ENCODE measurements at places on chromosomes 2 and 18.
A peak's percentile ranks its signal among the peaks of the same experiment; 100 is the strongest.

- DNase-seq = no peak
Measured at GRCh38 chr18:8657873-8658470, 47.4 kb upstream of the MTCL1 start.

- no peak for DNase-seq
Measured at GRCh38 chr2:203648273-203648672, 58.2 kb upstream of the CD28 start.

- DNase-seq = peak; percentile 57
Measured at GRCh38 chr2:55133467-55134315, 83.4 kb upstream of the RTN4 start.

DNA sequence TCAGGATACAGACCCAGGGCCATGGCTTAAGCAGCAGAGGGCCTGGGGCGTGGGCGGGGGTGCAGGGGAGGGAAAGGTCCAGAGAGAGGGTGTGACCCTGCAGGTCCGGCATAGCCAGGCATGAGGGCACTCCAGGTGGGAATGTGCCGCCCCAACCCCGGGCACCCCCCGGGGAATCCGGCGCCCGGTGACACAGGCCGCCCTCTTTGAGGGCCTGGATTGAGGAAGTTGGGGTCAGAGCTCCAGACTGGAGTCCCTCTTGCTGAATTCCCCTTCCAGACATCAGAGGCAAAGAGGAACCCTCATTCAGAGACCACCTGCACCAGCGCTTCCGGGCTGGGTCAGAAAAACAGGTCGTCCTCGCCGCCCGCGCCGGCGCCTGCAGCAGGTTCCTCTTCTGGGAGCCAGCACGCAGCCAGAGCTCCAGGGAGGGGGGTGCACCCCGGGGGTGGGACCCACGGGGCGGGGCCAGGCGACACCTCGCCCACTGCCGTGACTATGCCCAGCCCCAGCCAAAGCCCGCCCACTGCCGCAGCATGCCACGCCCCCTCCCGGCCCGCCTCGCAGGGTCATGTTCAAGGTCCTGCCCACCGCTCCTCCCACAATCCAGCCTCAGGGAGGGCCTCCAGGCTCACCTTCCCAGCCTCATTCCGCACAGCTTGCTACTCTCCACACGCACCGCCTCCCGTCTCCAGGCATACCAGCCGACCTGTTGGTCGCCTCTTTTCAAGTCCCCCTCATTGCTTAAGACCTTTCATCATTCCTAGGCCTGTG, 98.3 kb upstream of the ID2 start:
- no peak for DNase-seq

DNA sequence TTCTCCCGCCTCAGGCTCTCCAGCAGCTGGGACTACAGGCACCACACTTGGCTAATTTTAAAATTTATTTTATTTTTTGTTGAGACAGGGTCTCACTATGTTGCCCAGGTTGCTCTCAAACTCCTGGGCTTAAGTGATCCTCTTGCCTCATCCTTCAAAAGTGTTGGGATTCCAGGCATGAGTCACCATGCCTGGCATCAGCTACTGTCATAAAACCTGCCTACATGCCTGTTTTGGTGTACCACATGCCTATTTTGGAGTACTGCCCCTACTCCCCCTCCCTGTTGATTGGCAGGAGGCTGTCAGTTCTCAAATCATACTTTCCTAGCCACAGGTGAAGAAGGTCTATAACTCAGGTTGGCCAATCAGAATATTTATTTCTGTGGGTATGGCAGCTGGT, 64.0 kb downstream of the CHST9 start:
- no peak for DNase-seq

DNA sequence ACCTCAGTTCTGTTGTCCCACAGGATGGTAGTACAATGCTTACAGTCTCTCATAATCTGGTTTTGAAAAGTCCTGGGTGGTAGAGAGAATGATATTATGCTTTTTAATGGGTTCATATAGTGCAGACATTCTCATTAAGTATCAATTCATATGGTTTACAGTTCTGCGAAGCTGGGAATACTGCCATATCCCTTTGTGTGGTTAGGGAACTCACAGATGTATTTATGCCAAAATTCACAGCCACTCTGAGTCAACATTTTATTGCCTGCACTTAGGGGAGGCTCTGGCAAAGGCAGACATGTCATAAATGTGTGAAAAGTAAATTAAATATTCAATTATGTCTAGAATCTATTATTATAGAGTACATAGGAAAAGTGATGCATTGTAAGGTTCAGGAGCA, 808.2 kb downstream of the SUCLG1 start:
- no peak for DNase-seq

DNA sequence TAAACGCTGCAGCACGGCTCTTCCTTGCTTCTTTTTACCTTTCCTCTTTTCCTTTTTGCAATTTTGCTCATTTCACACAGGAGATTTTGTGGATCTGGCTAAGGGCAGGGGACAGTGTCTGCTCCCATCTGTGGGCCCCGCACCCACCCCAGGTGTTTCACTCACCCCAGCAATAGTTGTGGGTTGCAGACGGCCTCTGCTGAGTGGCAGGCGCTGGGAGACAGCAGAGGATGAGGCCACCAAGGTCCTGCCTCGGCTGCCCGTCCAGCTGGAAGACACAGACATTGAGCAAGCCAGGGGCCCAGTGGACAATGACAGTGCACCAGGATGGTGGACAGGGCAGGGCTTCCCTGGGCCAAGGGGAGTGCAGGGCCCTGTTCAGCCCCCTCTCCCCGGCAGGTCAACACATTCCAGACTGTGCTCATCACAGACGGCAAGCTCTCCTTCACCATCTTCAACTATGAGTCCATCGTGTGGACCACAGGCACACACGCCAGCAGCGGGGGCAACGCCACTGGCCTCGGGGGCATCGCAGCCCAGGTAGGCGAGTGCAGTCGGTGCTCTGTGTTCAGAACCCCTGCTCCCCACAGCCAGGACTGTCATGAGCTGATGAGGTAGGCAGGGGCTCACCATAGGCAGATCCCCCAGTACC, 35.0 kb downstream of the SNED1 start:
- DNase-seq = no peak

DNA sequence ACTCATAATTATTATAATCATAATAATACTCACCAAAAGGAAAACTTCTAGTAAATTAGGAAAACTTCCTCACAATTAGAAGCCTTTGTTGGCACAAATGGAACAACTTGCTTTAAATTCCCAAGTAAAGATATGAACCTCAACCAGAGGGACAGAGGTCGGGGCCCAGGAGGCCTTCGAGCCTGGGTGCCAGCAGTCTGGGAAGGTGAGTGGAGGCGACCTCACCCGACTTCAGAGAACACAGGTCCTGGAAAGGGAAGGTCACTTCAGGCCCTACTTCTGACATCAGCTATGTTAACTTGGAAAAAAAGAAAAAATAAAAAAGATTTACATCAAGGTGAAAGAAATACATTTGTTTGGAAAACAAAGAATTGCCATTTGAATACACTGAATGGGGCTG, 350.0 kb upstream of the MYT1L start:
- DNase-seq = no peak

DNA sequence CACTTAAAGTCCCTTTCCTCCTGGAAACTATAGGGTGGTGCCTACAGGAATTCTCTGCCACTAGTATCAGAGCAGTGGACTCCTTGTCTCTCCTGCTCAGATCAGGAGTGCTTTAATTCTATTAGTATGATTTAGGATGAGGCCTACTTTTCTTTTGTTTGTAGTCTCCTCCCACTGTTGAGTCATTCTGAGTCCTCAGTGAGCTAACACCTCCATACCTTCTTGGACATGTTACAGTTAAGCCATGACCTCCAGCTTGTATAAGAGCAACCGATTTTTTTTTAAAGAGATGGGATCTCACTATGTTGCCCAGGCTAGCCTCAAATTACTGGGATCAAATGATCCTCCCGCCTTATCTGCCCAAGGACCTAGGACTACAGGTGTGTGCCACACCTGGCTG, 48.7 kb upstream of the OTOF start:
- no peak for DNase-seq

- DNase-seq = peak; percentile 80
Measured at GRCh38 chr2:197839327-197839726, 34.9 kb downstream of the PLCL1 start.

DNA sequence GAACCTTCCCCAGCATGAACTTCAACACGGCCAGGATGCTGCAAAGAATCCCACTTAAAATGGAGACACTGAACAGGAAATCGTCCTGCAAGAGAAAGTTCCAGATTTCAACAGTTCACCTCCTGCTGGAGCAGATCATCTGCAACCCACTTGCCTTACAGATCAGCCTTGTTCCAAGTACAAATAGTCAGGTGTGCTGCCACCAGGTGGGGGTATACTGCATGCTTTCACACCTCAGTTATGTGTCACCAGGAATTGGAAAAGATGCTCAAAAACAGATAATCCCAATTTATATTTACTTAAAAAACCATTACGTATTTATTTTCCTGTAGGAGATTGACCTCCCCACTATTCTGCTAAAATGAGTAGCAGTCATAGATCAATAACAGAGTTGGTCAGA, 212.3 kb downstream of the MGAT5 start:
- DNase-seq = peak; percentile 11

DNA sequence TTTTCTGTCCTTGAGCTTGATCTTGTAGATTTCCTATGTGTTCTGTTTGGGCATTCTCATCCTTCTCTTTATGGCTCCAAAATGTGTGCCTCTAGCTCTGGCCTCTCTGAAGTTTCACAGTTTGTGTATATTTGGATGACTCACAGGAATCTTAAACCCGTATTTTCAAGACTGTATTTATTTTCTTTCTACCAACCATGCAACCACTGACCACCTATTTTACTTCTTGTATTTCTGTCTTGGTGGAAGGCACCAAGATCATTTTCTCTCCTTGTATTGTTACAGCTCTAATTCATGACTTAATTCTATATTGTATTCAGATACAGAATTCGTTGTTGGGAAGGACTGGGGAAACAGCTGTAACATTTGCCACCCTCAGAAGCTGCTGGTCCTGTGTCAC, 39.5 kb downstream of the ACSL3 start:
- DNase-seq = no peak

- no peak for DNase-seq
Measured at GRCh38 chr18:48735080-48735676, 196.3 kb downstream of the CTIF start.

DNA sequence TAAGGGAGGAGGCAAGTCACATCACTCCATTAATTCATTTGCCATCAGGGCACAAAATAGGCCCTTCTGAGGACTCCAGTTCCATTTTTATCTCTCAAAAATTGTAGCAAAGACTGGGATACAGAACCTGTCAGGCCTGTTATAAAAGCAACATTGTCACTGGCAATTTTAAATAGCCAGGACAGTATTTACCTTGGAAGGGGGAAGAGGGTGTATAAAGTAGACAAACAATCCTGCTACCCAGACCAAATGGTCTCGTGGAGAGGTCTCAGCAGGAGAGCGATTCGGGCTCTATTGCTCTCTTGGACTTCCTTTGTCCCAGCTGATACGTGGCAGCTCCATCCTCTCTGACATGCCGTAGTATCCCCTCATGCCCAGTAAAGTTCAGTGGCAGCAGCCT, 740.3 kb upstream of the HS6ST1 start:
- no peak for DNase-seq

GRCh38 chr2:239927424-239927981, 97.6 kb downstream of the NDUFA10 start:
- DNase-seq = no peak

- no peak for DNase-seq
Measured at GRCh38 chr2:7661502-7661901, 744.3 kb downstream of the RNF144A start.

- DNase-seq = no peak
Measured at GRCh38 chr2:130823886-130824491, 12.7 kb upstream of the ARHGEF4 start.

- DNase-seq = no peak
Measured at GRCh38 chr2:192571636-192572035, 376.9 kb upstream of the TMEFF2 start.

DNA sequence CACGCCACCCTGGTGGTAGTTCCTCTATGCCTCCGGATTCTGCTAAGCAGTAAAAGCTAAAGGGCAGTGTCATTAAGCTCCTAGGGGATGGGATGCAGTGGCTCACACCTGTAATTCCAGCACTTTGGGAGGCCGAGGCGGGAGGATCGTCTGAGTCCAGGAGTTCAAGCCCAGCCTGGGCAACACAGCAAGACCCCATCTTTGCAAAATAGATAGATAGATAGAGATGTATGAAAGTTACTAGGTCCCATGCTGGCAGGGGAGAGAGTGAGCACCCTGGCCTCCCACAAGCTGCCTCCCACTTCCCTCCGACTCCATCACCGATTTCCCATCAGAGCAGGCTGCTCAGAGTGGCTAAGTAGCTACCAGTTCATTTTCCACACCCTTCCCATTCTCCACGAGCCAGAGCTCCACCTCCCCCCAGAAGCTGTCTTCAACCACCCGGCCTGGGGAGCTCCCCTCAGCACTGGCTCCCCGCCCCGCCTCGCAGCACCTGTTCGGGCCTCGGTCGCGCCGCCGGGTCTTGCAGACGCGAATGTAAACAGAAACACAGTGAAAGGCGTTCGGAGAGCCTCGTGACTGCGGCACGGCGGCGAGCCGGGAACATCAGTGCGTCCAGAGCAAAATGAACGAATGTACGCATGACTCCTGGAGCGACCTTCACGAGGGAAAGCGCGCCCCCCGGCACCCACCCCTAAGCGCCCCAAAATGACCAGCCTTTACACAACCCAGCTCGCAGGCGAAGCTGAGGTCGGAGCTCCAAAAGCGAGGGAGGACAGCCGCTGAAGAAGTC, 598 bp upstream of the CEP68 start:
- DNase-seq = peak; percentile 79

DNA sequence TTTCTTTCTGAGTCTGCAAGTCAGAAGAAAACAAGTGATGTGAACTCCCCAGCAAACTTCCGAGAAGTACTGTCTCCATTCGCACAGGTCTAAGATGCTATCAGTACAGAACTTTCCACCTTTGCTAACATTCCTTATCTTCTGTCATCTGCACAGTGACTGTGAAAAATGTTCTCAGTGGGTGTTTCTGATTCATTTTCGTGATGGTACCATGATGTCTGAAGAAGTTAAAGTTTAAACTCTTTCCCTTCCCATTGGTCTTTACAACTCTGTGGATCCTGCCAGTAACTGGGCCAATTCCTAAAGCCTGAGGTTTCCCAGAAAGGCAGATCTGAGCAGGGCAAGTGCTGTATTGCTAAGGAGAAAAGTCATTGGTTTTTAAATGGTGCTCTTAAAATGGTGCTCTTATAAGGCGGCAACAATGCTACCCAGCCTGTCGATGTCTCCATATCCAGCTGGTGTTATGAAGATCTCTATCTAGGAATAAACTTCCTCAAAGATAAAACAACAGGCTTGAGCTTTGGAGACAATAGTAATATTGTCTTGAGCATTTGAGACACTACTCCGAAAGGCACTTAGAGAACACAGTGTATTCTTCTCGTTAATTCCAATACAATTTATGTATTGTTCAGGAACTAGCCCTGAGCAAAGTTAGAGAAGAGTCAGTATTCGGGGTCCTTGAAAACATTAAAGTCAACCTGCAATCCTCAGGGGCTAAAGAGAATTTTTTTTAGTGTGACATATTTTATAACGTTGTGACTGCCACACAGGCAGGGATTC, 232.3 kb downstream of the OSR1 start:
- DNase-seq = no peak

Measured in MM.1S (cell line).